ENCODE measurements at places on chromosomes 2 and 18.

GRCh38 chr18:74610051-74610615, 12.5 kb downstream of the ZNF407 start:
- no peak for DNase-seq

- DNase-seq = no peak
Measured at GRCh38 chr2:19542796-19543662, 184.6 kb upstream of the OSR1 start.

GRCh38 chr2:197647961-197648690, 27.3 kb downstream of the RFTN2 start:
- DNase-seq = peak; percentile 47

GRCh38 chr18:43863180-43863579, 585.9 kb upstream of the SYT4 start:
- DNase-seq = no peak

GRCh38 chr2:33442528-33443079, 33.8 kb upstream of the RASGRP3 start:
- DNase-seq = peak; percentile 94

GRCh38 chr2:28294451-28294850, 98.2 kb upstream of the FOSL2 start:
- DNase-seq = no peak

Data from kidney capillary endothelial cell (primary cell).